Urinary bladder (tissue), 4 donors: ENCODE measurements at places on chromosomes 11 and 22. TPM values are rescaled to one million over a fixed set of nuclear protein-coding genes. Genes with fewer than 3 reads are reported as not detected.

SLN gene
- total RNA-seq, result 28.1 TPM

C22orf42 gene
- total RNA-seq, result not detected

CLDN5 gene
- 49.3 TPM for total RNA-seq

DNA sequence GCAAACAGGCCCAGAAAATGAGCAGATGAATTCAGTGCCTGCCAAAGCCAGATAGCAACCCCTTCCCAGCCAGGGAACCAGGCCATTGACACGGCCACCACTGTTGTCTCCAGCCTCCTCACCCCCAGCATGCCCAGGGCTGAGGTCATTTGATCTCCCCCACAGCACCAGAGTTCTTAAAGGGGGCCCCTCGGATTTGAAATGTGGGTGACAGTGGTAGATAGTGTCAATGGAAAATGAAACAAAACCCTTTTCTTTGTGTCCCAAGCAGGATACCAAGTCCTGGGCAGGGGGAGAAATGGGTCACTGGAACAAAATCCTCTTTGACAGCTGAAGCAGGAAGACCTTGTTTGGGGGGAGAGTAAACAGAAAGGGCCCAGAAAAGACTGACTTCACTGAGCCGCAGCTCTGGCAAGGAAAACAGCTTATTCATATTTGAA, 14.3 kb upstream of the ACCSL start:
- DNase-seq, result no peak

GRCh38 chr11:59532620-59533019, 21.3 kb downstream of the OR4D9 start:
- DNase-seq, result no peak

- DNase-seq, result no peak
These were observed 5.8 kb downstream of the MMP3 start for GRCh38 chr11:102837646-102838045.

DNA sequence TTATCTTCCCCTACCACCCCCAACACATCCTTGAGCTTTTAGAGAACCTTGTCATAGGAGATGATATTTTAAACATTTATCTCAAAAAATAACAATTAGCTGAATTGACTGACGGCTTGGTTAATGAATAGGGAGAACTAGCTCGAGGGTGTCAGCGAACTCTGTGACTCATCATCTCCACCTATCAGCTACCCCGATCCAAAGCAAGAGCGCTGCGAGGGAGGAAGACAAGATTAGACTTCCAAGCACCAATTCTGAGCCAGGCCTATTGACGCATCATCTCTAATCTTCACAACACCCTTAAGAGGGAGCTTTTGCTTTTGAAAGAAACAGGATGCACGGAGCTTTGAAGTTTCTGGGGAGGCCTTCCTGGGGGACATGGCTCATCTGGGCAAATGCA, 51.0 kb upstream of the GALNT18 start:
- no peak for DNase-seq
